HFFc6 (cell line): ENCODE measurements at places on chromosomes 3 and 15. TPM values are rescaled to one million over a fixed set of nuclear protein-coding genes. Genes with fewer than 3 reads are reported as not detected.
A peak's percentile ranks its signal among the peaks of the same experiment; 100 is the strongest.

DNA sequence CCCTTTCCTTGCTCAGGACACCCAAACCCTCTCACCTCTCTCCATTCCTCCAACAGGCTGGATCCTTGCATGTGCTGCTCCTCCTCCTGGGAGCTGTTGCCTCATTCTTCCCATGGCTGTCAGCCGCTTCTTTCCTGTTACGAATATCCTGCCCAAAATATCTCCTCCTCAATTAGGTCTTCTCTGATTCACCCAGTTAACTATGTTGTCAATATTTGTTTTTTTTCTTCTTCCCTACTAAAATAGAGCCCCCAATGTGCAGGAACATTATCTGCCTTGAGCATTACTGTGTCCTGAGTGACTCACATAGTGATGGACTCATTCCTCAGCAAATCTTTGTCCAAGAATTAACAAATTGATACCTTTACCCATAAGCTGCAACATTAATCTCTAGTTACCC, 357.2 kb downstream of the CLSTN2 start:
- H3K36me3 ChIP-seq: peaks cover 8% of the 10 kb centered on the region; the same call in 1 of the 2 replicates
- no peak overlapping the region for H3K27ac ChIP-seq
- DNase-seq: no peak
- H3K27me3 ChIP-seq: no peaks in the 10 kb centered on the region; the same call in 1 of the 2 replicates

DNA sequence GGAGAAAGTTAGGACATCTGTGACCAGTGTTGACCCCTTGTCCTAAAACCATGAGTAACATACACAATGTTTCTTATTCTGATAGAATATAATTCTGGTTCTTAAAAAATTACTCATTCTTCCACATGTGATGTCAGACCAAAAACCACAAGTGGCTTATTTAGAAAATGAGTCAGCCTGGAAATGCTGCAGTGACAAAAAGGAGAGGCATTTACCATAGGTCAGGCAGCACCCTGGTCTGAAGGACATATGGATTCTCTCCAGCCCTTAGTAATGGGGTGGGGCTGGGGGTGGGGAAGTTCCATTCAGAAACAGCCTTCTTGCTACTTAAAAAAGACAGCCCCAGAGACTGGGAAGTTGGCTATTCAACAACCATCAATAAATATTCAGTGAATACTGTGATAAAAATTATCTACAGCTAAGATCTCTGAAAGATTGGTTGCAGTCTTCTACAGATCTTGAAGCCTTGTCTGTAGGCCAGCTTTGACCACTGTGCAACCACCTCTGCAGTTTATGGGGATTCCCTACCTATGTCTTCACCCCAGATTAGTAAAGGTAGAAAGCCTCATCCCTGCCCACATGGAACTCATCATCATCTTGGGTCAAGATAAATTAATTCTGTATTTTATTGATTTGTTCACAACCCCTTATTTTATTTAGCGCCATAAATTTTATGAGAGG, 34.9 kb upstream of the TIMP4 start:
- peak; percentile 98 for DNase-seq
- peaks cover 12% of the 10 kb centered on the region for H3K36me3 ChIP-seq
- peak overlapping the region; percentile 66 for H3K4me3 ChIP-seq

DNA sequence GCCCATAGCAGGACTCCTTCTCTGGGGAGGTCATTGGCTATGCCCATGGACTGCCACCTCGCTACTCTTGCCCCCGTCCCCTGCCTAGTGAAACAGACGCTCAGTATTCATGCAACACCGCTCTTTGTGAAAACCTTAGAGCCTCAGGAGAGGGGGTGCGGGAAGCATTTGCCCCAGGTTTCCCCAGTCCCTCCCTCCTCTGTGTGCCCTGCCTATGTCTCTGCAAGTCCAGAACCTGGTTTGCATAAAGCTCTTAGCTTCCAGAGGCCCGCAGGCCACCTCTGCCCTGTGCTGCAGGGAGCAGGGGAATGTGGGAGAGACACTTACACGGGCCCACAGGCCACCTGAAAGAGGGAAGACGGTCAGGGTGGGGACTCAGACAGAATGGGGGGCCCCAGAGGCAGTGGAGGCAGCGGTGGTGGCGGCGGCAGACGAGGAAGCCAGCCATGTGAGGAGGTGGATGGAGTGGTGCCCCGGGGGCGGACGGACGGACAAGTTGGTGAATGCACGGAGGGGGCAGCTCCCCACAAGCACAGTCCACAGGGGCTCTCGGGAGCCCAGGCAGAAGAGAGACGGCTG, 33.8 kb upstream of the CTSH start:
- peak overlapping the region; percentile 60 for H3K27ac ChIP-seq
- peaks cover 20% of the 10 kb centered on the region for H3K27me3 ChIP-seq
- no peak overlapping the region for H3K4me3 ChIP-seq
- H3K4me1 ChIP-seq: peaks cover 11% of the 10 kb centered on the region
- no peaks in the 10 kb centered on the region for H3K36me3 ChIP-seq

GOLGA6D gene
- not detected in 3 replicates for total RNA-seq
